Renal cortex interstitium (tissue), 15 donors: ENCODE measurements at places on chromosomes 12 and 14.

DNA sequence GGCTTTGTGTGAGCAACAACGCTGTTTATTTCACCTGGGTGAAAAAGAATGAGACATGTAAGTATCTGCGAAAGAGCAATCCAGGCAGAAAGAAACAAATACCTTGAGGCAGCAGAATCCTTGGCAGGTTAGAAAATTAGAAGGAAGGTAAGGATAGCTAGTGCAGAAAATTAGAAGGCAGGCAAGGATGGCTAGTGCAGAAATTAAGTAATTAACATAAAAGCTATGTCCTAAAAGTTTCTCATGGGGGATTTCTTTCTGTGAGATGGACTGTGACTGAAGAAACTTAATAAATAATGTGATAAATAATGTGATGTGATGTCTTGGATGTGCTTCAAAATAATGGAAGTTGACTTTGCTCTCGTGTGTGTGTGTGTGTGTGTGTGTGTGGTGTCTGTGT, 9.9 kb upstream of the TRIP11 start:
- no peak for DNase-seq

GRCh38 chr12:113853491-113853890, 112.6 kb downstream of the RBM19 start:
- DNase-seq = no peak

GRCh38 chr12:49260166-49260565, 4.7 kb upstream of the TUBA1C start:
- no peak for DNase-seq

DNA sequence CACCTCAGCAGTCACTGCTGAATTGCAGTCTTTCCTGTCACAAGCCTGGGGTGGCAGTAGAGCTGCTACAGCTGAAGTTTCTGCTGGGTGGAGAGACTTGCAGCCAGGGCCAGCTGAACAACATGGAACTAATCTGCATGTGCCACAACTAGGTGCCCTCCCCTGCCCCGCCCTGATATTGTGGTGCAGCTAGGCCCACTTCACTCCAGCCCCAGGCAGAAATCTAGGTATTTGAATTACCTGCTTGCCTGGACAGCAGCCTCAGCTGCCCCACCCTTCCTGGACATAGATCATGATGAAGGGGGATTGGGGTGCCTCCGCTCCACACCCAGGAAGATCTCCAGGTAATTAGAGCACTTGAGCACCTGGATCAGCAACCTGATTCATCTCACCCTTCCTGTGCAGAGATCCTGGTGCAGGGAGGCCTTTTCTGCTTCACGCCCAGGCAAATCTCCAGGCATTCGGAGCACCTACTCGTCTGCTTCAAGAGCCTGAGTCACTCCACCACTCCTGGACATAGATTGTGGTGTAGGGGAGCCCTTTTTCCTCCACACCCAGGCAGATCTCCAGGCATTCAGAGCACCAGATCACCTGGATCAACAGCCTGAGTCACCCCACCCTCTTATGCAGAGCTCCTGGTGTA, 477.0 kb downstream of the SOX5 start:
- DNase-seq = no peak

DNA sequence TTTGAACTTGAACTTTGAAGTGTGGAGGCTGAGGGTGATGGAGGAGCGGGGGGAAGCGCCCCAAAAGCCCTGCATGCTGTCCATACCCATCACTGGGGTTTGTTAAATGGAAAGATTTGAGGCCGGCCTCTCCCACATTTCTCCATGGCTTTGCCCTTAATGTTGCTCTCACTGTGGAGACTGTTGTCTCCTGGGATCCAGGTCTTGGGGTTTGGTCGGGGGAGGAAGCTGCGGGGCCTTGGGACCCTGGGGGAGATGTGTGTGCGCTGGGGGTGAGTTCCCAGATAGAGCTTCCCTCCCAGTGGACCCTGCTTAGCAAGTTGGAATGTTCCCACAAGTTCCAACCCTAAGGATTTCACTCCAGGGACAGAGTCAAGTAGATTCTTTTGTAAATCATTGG, 28.0 kb upstream of the LRTM2 start:
- DNase-seq = no peak

- no peak for DNase-seq
Measured at GRCh38 chr14:54754623-54755386, 147.8 kb downstream of the GCH1 start.

GRCh38 chr14:90517076-90517841, 120.4 kb downstream of the CALM1 start:
- DNase-seq = no peak

DNA sequence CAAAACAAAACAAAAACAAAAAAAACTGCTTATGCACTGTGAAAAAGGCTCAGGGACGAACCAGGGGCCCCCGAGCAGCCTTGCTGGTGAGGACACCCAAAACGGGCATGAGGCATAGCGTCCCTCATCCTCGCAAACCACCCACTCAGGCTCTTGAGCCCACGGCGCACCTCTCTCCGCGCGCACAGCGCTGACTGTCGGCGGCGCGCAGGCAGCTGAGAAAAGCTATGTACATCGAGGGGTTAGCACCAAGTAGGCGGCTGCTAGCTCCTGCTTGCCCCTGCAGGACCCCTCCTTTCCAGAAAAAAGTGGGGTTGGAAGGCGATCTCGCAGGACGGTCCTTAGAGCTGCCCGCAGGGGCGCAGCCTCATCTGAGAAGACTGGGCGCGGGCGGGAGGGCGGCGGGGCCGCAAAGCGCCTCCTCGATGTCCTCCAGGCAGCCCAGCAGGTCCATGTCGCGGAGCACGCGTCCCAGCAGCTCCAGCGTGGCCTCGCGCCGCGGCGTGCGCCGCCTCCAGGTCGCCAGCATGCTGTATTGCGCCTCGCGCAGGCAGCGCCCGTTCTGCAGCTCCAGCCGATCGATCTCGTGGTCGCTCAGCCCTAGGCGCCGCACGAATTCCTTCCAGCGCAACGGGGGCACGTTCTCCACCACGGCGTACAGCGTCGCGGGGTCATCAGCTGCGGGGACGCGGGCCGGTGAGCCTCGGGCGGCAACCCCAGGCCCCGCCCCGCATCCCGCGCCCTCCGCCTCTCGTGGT, 12.8 kb downstream of the TNFRSF1A start:
- DNase-seq = no peak

GRCh38 chr14:54702014-54702491, 135.1 kb downstream of the SAMD4A start:
- DNase-seq = no peak

GRCh38 chr12:119082016-119082415, 96.7 kb upstream of the HSPB8 start:
- DNase-seq = no peak

DNA sequence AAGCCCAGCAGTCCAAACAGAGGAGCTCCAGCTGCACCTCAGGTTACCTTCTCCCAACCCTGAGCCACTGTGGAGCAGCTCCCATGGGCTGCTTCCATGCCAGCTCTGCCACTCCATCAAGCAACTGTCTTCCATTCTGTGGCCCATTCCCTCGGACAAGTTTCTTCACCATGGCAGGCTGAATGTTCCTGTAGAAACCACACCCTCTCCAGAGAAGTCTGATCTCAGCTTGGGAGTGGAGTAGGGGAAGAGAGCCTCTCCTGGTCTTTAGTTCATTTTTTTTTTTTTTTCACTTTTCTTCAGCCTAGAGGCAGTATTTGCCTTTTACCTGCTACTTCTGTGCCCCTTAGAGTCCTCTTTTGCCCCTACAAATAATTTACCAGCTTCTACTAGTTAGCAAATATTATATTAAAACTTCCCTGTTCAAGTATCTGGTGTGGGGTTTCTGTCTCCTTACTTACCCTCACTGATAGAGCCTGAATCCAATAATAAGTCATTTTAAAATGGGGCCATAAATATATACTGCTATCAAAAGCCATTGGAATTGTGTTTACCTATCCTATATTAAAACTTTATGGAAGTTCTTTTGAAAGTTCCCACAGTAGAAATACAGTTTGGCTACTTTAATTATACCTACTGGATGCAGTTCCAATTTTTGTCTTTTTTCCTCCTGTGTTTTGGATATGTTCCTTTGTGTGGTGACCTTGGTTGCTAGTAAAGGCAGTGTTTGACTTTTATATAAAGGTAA, 11.7 kb upstream of the SLC17A8 start:
- DNase-seq = no peak

- no peak for DNase-seq
Measured at GRCh38 chr14:92494512-92494911, 19.1 kb upstream of the RIN3 start.

- DNase-seq = no peak
Measured at GRCh38 chr12:129984106-129984505, 80.3 kb upstream of the TMEM132D start.

GRCh38 chr14:51224551-51224950, 15.5 kb upstream of the TMX1 start:
- no peak for DNase-seq

DNA sequence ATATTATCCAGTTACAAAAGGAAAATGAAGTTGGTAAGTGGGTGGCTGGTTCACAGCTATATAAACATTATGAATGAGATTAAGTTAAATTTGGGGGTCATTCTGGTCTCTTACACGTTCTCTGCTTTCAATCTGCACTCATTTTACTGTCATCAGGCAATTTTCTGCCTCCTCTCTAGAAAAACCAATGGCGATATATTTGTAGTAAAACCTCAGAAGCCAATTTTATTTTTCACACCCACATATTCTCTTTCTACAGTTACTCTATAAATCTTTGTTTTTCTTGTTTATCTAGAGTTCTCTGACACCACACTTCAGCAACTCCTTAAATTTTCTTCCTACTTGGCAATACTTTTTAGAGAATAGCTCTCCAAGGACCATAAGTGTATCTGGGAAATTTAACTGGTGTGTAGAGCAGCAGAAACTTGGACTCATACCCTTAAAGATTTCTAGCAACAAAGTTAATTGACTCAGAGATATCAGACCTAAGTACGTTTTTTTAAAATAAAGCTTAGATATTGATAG, 926.9 kb downstream of the TMTC2 start:
- DNase-seq = peak; percentile 7

GRCh38 chr12:73452672-73453469, 1084.8 kb upstream of the ATXN7L3B start:
- DNase-seq = no peak

DNA sequence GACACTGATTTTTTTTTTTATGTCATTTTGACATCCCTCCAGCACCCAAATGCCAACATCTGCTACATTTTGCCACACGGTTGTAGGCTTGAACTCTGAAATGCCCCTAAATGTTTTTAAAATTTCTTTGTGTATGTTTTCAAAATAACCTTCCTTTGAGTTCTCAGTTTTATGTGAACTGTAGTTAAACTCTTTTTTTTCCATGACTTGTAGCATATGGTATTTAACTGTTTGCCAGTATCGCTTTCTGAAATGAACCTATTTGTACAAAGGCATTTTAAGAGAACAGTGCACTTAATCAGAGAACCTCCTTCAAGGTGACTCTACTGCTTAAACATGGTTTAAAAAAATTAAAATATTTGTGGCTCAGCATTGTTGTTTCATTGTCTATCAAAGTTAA, 61.5 kb downstream of the PDE3A start:
- DNase-seq = no peak

DNA sequence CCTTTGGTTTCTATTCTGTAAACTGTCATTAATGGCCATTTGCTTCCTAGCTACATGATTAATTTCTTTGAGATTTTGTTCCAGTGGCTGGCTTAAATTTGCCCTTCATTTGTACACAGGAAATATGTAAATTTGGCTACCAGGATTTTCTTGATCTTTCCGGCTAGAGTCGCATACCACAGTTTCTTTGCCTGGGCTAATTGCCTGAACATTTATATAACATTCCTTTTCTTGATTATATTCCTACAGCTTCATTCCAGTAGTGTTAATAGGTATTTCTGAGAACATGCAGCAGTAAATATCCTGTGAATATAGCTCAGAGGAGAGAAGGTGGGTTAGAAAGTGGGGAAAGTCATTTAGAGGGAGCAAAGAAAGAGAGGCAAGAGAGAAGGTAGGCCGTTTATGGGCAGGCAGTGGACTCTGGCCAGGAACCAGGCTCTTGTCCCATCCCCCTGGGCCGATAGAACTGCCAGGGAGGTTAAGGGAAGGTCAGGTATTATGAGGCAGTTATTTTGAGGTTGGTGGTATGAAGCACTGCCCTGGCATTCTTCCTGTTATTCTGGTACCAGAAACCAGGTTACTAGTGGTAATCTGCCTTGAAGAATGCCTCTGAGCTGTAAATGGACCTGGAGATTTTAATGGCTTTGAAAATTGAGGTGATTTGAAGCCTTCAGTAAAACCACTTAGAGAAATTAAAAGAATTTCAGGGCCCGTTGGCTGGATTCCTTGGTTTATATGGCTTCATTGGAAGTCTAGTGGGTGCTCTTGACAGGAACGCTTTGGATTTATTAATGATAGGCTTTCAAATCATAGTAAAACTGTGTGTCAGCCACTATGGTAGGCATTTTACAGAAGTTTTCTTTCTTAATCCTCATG, 4.4 kb downstream of the RNF10 start:
- no peak for DNase-seq

GRCh38 chr14:75399843-75400775, 27.7 kb upstream of the JDP2 start:
- DNase-seq = no peak

- no peak for DNase-seq
Measured at GRCh38 chr12:79086541-79087296, 222.1 kb downstream of the SYT1 start.

GRCh38 chr12:2439332-2440100, 355.3 kb upstream of the FKBP4 start:
- no peak for DNase-seq

GRCh38 chr14:23162800-23163199, 20.7 kb downstream of the SLC7A8 start:
- DNase-seq = no peak

DNA sequence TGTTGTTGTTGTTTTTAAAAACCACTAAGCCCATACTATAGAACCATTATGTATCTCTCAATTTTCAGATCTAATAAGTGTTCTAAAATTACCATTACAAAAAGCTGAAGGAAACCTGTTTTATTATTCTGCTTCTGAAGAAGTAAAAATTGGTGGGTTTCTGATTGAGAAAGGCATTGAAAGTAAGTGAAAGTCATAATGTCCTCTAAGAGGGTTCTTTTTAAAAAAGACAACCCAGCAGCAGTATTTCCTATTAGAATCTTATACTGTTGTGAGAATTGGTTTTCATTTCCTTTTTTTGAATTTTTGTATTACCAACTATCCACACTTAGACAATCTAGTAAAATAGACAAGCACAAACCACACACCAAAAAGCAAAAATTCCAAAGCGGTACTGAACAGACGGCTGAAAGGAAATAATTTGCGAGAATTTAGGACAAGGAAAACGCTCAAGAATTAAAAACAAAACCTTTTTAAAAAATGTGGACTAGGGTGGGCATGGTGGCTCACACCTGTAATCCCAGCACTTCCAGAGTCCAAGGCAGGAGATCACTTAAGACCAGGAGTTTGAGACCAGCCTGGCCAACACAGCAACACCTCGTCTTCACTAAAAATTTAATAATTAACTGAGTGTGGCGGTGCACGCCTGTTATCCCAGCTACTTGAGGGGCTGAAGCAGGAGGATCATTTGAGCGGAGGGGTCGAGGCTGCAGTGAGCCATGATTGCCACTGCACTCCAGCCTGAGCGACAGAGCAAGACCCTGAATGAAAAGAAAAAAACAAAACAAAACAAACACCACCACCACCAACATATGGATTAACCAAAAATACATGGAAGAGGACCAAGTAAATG, 66.7 kb upstream of the AP4S1 start:
- DNase-seq = no peak

GRCh38 chr12:5230156-5230555, 186.5 kb downstream of the KCNA5 start:
- DNase-seq = no peak

- DNase-seq = no peak
Measured at GRCh38 chr14:54230645-54231044, 166.2 kb upstream of the CDKN3 start.

- DNase-seq = no peak
Measured at GRCh38 chr14:32043624-32044023, 33.5 kb upstream of the ARHGAP5 start.
